ENCODE measurements at places on chromosomes 16 and 17. TPM values are rescaled to one million over a fixed set of nuclear protein-coding genes. Genes with fewer than 3 reads are reported as not detected.

VAT1L gene
- total RNA-seq, result 0.58 TPM

MT1M gene
- not detected for total RNA-seq

TTYH2 gene
- 11.5 TPM for total RNA-seq

PYY gene
- total RNA-seq, result not detected

DNA sequence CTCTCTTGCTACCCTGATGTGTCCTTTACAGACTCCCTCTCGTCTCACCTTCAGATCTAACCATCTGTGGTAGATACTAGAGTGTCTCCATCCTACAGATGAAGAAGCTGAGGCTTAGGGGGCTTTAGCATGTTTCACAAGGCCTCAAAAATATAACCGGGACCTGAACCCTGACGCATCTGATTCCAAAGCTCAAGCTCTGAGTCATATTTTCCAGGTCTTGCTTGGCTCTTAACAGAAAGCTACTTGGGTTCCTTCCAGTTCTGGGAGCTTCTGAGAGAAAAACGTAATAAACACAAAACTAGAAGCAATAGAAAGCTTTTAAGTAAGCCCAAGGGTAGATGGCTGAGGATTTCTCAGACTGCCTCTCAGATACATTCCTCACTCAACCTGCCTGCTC is 224.3 kb upstream of the EEF2KMT start:
- no peak for ATAC-seq

- ATAC-seq, result no peak
Measured at GRCh38 chr17:79859676-79860615, 20.7 kb upstream of the CBX4 start.

DNA sequence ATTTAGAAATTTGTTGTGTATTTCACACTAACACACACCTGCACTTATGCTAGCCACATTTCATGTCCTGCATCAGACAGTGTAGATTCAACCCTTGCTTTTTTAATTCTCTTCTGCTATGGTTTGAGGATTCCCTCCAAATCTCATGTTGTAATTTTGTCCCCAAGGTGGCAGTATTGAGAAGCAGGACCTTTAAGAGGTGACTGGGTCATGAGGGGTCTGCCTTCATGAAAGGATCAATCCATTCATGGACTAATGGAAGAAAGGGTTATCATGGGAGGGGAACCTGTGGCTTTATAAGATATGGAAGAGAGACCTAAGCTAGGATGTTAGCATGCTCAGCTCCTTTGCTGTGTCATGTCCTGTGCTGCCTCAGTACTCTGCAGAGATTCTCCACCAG is 1032.2 kb downstream of the CDH11 start:
- peak; percentile 58 for ATAC-seq

- no peak for ATAC-seq
Measured at GRCh38 chr16:25143928-25144327, 32.4 kb downstream of the LCMT1 start.

DNA sequence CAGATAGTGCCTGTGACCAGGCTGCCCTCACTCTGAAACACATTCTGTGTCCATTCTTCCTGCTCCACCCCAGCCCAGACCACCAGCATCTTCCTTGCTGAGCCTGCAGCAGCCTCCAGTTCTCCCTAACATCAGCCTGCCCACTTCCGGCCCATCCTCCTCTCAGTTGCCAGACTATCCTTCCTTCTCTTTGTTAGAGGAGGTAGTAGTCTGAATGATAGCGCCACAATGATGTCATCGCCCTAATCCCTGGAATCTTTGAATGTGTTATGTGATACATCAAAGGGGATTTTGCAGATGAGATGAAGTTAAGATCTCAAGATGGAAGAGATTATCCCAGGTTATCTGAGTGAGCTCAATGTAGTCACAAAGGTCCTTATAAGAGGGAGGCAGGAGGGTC is 3.2 kb upstream of the ZDHHC1 start:
- ATAC-seq, result no peak

DNA sequence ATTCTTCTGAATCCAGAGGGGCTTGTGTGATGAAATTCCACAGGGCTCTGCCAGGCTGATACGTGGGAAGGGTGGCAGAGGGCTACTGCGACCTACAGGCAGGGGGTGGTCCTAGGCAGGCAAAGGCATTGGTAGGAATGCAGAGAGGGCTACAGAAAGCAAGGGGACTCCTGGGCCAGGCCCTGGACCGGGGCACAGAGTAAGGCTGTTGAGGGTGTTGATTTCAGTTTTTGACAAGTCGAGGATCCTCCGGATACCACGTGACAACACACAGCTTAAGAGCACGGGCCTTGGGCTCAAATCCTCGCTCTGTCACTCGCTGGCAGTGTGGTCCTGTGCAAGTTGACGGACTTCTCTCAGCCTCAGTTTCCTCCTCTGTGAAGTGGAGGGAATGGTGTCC is 19.1 kb upstream of the DOC2B start:
- ATAC-seq, result no peak

- no peak for ATAC-seq
Measured at GRCh38 chr17:50344731-50345365, 1.1 kb upstream of the XYLT2 start.

Measured in motor neuron (in vitro differentiated cells).